Panc1 (cell line): ENCODE measurements at places on chromosomes 7 and 10. TPM values are rescaled to one million over a fixed set of nuclear protein-coding genes. Genes with fewer than 3 reads are reported as not detected.

The C10orf62 gene
- not detected for total RNA-seq

DNA sequence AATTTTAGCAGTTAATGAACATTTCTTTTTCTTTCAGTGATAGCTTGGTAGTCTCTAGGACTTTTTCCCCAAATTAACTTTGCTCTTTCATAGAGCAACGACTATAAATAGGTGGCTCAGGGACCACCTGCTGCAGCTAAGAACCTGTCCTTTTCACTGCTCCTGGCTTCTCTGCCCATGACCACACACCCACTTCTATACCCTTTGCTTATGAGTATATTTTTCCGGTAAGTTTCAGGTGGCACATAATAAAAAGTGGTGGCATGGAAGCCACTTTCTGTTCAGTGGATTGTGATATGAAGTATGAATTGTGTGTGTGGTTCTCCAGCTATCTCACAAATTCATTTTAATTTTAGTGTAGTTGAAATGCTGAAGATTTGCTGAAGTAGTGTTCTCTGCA is 1.2 kb downstream of the ING3 start:
- peaks cover 28% of the 10 kb centered on the region for H3K36me3 ChIP-seq
- H3K27ac ChIP-seq = peak overlapping the region; percentile 83; the same call in 1 of the 2 replicates
- peaks cover 13% of the 10 kb centered on the region for H3K4me1 ChIP-seq
- no peak for DNase-seq
- no peaks in the 10 kb centered on the region for H3K27me3 ChIP-seq
- H3K4me3 ChIP-seq = peak overlapping the region; percentile 96

- H3K4me3 ChIP-seq = no peak overlapping the region
- H3K4me1 ChIP-seq = peaks cover 14% of the 10 kb centered on the region
- no peak for DNase-seq
- no peak overlapping the region for H3K27ac ChIP-seq
- H3K27me3 ChIP-seq = no peaks in the 10 kb centered on the region
Observed at GRCh38 chr10:34715511-34716187, 99.4 kb downstream of the PARD3 start.

- DNase-seq = no peak
- no peaks in the 10 kb centered on the region for H3K4me1 ChIP-seq
- H3K27ac ChIP-seq = peak overlapping the region; percentile 14; the same call in 1 of the 2 replicates
- H3K36me3 ChIP-seq = no peaks in the 10 kb centered on the region
- no peaks in the 10 kb centered on the region for H3K27me3 ChIP-seq
- no peak overlapping the region for H3K4me3 ChIP-seq
Observed at GRCh38 chr7:102918845-102919244, 6.0 kb downstream of the LRRC17 start.

DNA sequence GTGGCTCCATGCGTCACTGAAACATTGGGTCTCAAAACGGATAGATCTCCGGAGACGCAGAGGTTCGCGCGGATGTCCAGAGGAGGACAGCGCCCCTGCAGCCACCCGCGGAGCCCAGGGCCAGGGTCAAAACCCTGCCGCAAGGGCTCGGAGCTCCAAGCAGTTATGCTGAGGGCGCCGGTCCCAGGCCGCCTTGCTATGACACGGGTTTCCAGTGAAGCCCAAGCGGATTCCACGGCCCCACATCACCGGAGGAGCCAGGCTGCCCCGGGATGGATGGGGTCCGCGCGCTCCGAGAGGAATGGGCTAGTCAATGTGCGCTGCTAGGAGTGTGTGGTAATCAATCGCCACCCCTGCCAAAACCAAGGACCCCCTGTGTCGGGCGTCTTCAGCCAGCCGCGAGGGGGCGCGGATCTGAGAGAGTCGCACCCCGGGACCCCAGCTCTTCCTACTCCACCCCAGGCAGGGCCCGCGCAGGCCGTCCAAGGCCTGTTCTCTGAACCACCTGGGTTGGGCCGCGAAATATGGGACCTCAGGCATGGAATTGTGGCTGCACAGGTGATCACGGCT is 5.6 kb upstream of the EMX2 start:
- no peak overlapping the region for H3K27ac ChIP-seq
- no peaks in the 10 kb centered on the region; the same call in none of the 2 replicates for H3K4me1 ChIP-seq
- no peak overlapping the region for H3K4me3 ChIP-seq
- peaks cover 43% of the 10 kb centered on the region for H3K27me3 ChIP-seq

DNA sequence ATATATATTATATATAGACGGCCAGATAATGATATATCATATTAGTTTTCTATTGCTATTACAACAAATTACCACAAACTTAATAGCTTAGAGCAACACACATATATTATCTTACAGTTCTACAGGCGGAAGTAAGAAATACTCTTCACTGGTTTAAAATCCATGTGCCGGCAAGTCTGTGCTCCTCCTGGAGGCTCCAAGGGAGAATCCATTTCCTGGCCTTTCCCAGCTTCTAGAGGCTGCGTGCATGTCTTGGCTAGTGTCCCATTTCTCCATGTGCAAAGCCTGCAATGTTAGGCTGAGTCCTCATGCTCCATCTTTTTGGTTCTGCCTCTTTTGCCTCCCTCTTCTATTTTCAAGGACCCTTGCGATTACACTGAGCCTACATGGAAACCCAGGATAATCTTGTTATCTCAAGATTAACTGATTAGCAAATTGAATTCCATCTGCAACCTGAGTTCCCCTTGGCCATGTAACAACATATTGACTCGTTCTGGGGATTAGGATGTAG is 23.9 kb upstream of the PNLIPRP3 start:
- H3K27ac ChIP-seq = no peak overlapping the region
- no peak for DNase-seq
- H3K4me1 ChIP-seq = no peaks in the 10 kb centered on the region
- H3K27me3 ChIP-seq = no peaks in the 10 kb centered on the region
